ENCODE measurements at places on chromosomes 13 and 19. TPM values are rescaled to one million over a fixed set of nuclear protein-coding genes. Genes with fewer than 3 reads are reported as not detected.

GRCh38 chr19:41688098-41688497 lies at the start of gene CEACAM7:
Gene CEACAM7 (minus strand): TSS chr19:41688270. CDS start chr19:41688165, 105 bp downstream.
- no peak within 1 kb of the TSS for H3K27ac ChIP-seq
- no peaks in the 10 kb centered on the region for H3K4me1 ChIP-seq
- DNase-seq: no peak
- H3K4me3 ChIP-seq: no peak within 1 kb of the TSS
- H3K27me3 ChIP-seq: peaks cover 39% of the 10 kb centered on the region
- H3K36me3 ChIP-seq: no peaks in the 10 kb centered on the region

GRCh38 chr19:38733493-38734175 lies 10.6 kb downstream of the CAPN12 start:
- no peak for DNase-seq
- peaks cover 17% of the 10 kb centered on the region for H3K36me3 ChIP-seq
- peaks cover 42% of the 10 kb centered on the region for H3K4me1 ChIP-seq
- H3K4me3 ChIP-seq: peak overlapping the region; percentile 19
- H3K27ac ChIP-seq: peak overlapping the region; percentile 90

- H3K4me3 ChIP-seq: no peak overlapping the region
- H3K36me3 ChIP-seq: peaks cover 21% of the 10 kb centered on the region
- DNase-seq: peak; percentile 79
- H3K4me1 ChIP-seq: no peaks in the 10 kb centered on the region
- H3K27me3 ChIP-seq: no peaks in the 10 kb centered on the region
These were observed 61.2 kb downstream of the MLLT1 start for GRCh38 chr19:6218491-6219146.

- peaks cover 5% of the 10 kb centered on the region for H3K4me1 ChIP-seq
- peaks cover 29% of the 10 kb centered on the region for H3K27me3 ChIP-seq
- no peak for DNase-seq
These were observed 4.4 kb downstream of the TNFRSF19 start for GRCh38 chr13:23574421-23575145.

GRCh38 chr19:10915130-10916091 lies 13.0 kb downstream of the YIPF2 start:
- H3K27ac ChIP-seq: no peak overlapping the region
- peaks cover 55% of the 10 kb centered on the region for H3K36me3 ChIP-seq
- no peaks in the 10 kb centered on the region for H3K4me1 ChIP-seq

- no peak overlapping the region for H3K4me3 ChIP-seq
- H3K27me3 ChIP-seq: no peaks in the 10 kb centered on the region
- DNase-seq: no peak
- H3K4me1 ChIP-seq: peaks cover 2% of the 10 kb centered on the region
- peaks cover 44% of the 10 kb centered on the region for H3K36me3 ChIP-seq
These were observed 41.7 kb upstream of the TFDP1 start for GRCh38 chr13:113542751-113543424.

- H3K27me3 ChIP-seq: no peaks in the 10 kb centered on the region
- H3K4me3 ChIP-seq: no peak overlapping the region
- no peaks in the 10 kb centered on the region for H3K36me3 ChIP-seq
- no peak overlapping the region for H3K27ac ChIP-seq
These were observed 696.2 kb upstream of the SLITRK5 start for GRCh38 chr13:86974995-86975328.

The FBXO17 gene
- total RNA-seq: not detected

DNA sequence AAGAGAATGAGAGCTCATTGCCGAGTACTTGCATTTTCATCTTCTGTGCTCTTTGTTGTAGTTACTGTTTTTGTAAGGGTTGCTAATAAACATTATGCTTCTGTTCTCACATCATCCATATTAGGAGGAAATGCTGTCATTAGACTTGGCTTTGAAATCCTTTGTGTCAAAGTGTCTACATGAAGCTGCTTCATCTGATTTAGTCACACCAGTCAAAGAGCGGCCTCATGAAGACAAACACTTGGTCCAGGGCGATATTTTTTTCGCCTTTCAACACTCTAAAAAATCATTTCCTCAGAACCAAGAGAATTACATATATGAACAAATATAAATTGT lies 105.0 kb downstream of the SPRY2 start:
- no peaks in the 10 kb centered on the region for H3K27me3 ChIP-seq
- H3K4me1 ChIP-seq: no peaks in the 10 kb centered on the region
- no peak overlapping the region for H3K4me3 ChIP-seq
- no peaks in the 10 kb centered on the region for H3K36me3 ChIP-seq
- H3K27ac ChIP-seq: no peak overlapping the region

- no peak overlapping the region for H3K4me3 ChIP-seq
- no peak overlapping the region for H3K27ac ChIP-seq
- no peak for DNase-seq
- H3K36me3 ChIP-seq: no peaks in the 10 kb centered on the region
These were observed 185.9 kb downstream of the LHFPL6 start for GRCh38 chr13:39417131-39417530.

The TEX29 gene
- 0.54 TPM for total RNA-seq

GRCh38 chr19:16327911-16328823 lies 3.5 kb downstream of the KLF2 start:
- H3K27ac ChIP-seq: peak overlapping the region; percentile 94
- peaks cover 68% of the 10 kb centered on the region for H3K4me1 ChIP-seq
- H3K36me3 ChIP-seq: peaks cover 41% of the 10 kb centered on the region
- DNase-seq: peak; percentile 55
- H3K4me3 ChIP-seq: peak overlapping the region; percentile 95

- no peaks in the 10 kb centered on the region for H3K36me3 ChIP-seq
- H3K4me3 ChIP-seq: no peak overlapping the region
- DNase-seq: no peak
- H3K4me1 ChIP-seq: peaks cover 53% of the 10 kb centered on the region
- no peak overlapping the region for H3K27ac ChIP-seq
These were observed 209.7 kb downstream of the RBM26 start for GRCh38 chr13:79196366-79196765.

DNA sequence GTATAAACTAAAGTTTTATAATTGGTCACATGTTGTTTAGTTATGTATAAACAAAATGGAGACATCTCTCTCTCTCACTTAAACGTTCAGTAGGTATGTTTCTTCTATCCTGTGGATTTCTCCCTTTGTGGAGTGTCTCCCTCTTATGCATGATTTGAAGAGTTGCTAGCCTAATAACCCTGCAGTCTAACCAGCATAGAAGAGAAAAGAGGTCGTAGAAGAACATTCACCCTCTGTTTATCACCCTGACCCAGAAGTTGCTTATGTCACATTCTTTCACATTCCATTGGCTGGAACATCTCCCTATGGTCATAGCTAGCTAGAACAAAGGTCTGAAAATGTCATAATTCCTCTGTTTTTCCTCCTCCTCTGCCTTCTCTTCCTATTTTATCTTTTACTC lies 176.8 kb upstream of the PCDH20 start:
- H3K4me1 ChIP-seq: no peaks in the 10 kb centered on the region
- H3K27me3 ChIP-seq: no peaks in the 10 kb centered on the region
- H3K36me3 ChIP-seq: no peaks in the 10 kb centered on the region
- no peak overlapping the region for H3K4me3 ChIP-seq

The DPF1 gene
- total RNA-seq: not detected

DNA sequence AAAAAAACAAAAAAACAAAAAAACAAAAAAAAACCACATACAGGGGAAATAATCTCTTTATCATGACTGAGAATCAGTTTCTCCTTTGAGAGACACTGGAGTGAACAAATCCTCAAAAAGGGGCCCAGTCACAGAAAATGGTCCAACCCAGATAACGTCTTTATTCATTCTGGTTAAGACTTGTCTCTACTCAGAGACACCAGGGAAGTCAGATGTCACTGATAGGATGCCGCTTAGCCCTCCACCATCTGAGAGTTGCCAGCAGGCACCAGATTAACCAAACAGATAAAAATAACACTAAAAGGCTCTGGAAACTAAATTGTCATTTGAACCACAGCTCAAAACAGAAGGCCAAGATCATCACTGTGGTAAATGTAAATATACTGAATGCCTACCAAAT lies 1163.4 kb upstream of the ATXN8OS start:
- H3K4me3 ChIP-seq: no peak overlapping the region
- no peak overlapping the region for H3K27ac ChIP-seq
- no peaks in the 10 kb centered on the region for H3K27me3 ChIP-seq

The SLC8A2 gene
- not detected for total RNA-seq

The ZNF66 gene
- 19.1 TPM for total RNA-seq

- H3K27me3 ChIP-seq: no peaks in the 10 kb centered on the region
- no peak overlapping the region for H3K27ac ChIP-seq
- no peaks in the 10 kb centered on the region for H3K36me3 ChIP-seq
- no peaks in the 10 kb centered on the region for H3K4me1 ChIP-seq
- no peak overlapping the region for H3K4me3 ChIP-seq
These were observed 863.3 kb downstream of the UQCRFS1 start for GRCh38 chr19:28349604-28350003.

The CNOT3 gene
- total RNA-seq: 53.2 TPM

The FOXO1 gene
- 50.4 TPM for total RNA-seq

The ZNF90 gene
- 9.8 TPM for total RNA-seq

DNA sequence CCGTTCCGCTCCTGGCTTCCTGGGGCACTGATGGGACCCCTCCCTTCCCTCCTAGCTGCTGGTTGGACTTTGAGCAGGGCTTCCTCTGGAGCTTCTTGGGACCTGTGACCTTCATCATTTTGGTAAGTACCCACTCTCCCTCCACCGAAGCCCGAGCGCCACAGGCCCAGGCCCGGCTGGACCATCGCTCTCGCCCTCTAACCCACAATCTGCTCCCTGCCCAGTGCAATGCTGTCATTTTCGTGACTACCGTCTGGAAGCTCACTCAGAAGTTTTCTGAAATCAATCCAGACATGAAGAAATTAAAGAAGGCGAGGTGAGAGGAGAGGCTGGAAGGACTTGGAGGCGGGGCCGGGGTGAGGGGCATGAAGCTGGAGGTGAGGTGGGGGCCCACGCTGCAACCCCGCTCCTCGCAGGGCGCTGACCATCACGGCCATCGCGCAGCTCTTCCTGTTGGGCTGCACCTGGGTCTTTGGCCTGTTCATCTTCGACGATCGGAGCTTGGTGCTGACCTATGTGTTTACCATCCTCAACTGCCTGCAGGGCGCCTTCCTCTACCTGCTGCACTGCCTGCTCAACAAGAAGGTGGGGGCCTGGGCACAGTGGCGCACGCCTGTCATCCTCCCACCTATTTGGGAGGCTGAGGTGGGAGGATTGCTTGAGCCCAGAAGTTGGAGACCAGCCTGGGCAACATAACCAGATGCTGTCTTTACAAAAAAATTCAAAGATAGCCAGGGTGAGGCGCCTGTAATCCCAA lies 12.3 kb downstream of the DDX39A start:
- peaks cover 34% of the 10 kb centered on the region for H3K4me1 ChIP-seq
- peak overlapping the region; percentile 56 for H3K27ac ChIP-seq
- DNase-seq: no peak
- H3K36me3 ChIP-seq: peaks cover 83% of the 10 kb centered on the region
- no peaks in the 10 kb centered on the region for H3K27me3 ChIP-seq

The LILRB5 gene
- 0.24 TPM for total RNA-seq

DNA sequence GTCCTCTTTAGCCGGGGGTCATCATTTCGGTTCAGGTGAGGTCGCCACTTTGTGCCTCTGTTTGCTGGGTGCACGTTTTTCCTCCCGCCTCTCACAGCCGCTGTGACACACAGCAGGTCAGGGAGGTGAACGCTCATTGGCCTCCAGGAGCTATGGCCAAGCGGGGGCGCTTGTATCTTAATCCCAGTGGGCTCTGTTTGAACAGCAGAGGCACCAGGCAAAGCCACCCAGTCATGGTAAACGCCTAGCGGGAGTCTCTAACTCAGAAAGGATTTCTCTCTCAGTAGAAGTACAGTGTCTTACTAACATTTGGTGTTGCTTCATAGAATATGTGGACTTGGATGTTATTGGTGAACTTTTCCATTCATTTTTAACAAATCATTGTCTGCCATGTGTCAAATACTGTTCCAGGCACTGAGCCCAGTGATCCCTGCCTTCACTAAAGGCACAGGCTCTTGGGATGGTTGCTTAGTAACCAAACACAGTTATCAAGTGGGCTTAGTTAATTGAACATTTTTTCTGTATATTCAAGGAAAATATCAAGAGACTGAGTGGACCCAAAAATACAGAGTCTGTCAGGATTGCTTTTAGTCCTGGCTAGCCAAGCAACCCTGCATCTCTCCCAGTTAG lies 186.7 kb downstream of the STK24 start:
- H3K27ac ChIP-seq: no peak overlapping the region
- no peak for DNase-seq
- no peak overlapping the region for H3K4me3 ChIP-seq
- no peaks in the 10 kb centered on the region for H3K4me1 ChIP-seq
- no peaks in the 10 kb centered on the region for H3K36me3 ChIP-seq

The ZNF112 gene
- 2.8 TPM for total RNA-seq

DNA sequence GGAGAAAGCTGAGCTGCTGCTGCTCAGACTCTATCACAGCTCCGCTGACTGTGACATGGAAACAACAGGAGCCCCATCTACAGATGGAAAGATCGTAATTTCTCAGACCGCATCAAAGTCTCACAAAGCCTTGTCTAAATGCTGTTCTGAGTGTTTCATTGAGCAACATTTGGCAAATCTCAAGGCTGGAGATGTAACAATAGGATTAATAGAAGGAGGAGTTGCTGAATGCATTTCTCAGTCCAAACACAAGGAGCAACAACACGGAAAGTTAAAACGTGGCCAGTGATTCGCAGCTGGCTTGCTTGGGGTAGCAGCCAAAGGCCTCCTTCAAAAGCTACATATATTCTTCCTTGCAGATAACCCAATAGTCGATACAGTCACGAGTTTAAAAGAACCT lies 55.7 kb downstream of the MRPL57 start:
- peaks cover 3% of the 10 kb centered on the region for H3K27me3 ChIP-seq
- no peak overlapping the region for H3K27ac ChIP-seq
- H3K4me1 ChIP-seq: no peaks in the 10 kb centered on the region
- H3K36me3 ChIP-seq: no peaks in the 10 kb centered on the region
- no peak for DNase-seq

The KANK3 gene
- total RNA-seq: 0.07 TPM

The LIG4 gene
- 12.1 TPM for total RNA-seq

The IFNL1 gene
- not detected for total RNA-seq

The POGLUT2 gene
- total RNA-seq: not detected

DNA sequence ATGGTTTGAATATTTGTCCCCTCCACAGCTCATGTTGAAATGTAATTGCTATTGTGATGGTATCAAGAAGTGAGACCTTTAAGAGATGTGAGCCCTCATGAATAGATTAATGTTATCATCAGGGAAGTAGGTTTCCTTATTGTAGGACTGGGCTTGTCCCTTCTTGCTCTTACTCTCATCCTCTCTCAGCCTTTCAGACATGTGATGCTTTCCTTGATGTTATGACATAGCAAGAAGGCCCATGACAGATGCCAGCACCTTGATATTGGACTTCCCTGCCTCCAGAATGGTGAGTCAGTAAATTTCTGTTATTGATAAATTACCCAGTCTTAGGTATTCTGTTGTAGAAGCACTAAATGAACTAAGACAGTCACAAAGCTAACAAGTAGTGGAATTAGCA lies 5.7 kb upstream of the ZMYM2 start:
- DNase-seq: no peak
- H3K4me3 ChIP-seq: no peak overlapping the region
- H3K27ac ChIP-seq: no peak overlapping the region
- H3K36me3 ChIP-seq: no peaks in the 10 kb centered on the region
- H3K4me1 ChIP-seq: peaks cover 2% of the 10 kb centered on the region

DNA sequence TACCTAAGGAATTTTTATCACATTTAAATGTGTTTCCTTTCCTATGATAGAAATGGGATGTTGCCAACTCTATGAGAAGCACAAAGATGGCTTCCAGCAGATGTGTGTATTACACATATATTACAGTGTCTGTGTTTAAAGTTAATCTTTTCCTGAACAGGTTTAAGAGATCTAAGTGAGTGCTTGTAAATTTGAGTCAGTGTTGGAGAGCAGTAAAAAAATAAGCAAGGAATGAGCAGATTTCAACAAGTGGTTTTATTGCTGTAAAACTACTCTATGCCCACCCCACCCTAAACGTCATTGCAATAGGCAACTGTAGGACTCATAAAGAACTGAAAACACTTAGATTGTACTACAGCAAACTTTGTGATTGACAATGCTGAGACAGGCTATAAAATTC lies 248.7 kb downstream of the KLF5 start:
- no peak overlapping the region for H3K27ac ChIP-seq
- DNase-seq: no peak
- H3K27me3 ChIP-seq: no peaks in the 10 kb centered on the region
- no peaks in the 10 kb centered on the region for H3K36me3 ChIP-seq

All from activated B cell treated with CpG ODN at 0.5 μM for 24 hours (primary cell).